ENCODE measurements at places on chromosomes 2 and 18. TPM values are rescaled to one million over a fixed set of nuclear protein-coding genes. Genes with fewer than 3 reads are reported as not detected.

OLA1 gene
- 117 TPM for total RNA-seq

HOXD13 gene
- not detected for total RNA-seq

HRH4 gene
- total RNA-seq, result 0.43 TPM

DCDC2C gene
- not detected for total RNA-seq

ALKAL2 gene
- not detected for total RNA-seq
